Activated CD4-positive, alpha-beta memory T cell treated with anti-CD3 and anti-CD28 coated beads, Interleukin-2, amount 10 ng/mL, durations not matched to agents 7 days and 5 days (primary cell): ENCODE measurements at places on chromosomes 1 and 21.

DNA sequence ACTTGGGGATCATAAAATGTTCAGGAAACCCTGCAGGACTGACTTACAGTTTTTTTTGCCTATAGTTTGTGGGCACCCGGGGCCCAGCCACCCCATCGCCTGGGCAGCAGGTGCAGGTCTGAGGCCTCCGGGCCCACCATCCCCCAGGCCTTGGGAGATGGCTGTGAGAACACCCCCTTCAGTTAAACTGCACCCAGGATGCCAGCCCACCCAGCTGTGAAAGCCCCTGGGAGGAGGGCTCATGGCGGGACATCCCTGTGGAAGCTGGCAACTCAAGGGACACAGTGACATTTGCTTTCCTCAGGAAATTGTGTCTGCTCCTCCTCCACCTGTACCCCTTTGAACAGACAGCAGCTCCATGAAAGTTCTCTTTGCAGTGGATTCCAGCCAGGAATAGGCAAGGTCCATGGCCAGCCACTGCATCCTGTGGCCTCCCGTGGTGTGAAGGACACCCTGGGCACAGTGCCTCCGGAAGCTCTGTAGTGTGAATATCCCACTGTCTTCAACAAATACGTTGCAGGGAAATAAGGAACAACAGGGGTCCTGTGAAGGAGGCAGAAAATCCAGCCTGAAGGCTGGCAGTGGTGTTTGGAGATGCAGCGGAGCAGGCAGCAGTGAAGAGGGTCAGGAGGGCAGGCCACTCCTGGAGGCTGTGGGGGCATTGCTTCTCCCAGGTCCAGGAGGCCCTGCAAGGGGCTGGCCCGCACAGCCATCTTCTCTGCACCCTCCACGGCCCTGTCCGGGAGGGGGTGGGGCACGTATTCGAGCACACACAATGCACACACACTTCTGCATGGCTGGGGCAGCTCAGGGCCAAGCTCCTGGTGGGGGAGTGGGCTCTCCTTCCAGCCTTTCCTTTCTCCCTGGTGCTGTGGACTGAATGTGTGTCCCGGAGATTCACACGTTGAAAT, 2.1 kb upstream of the OBSCN start:
- no peak for DNase-seq

DNA sequence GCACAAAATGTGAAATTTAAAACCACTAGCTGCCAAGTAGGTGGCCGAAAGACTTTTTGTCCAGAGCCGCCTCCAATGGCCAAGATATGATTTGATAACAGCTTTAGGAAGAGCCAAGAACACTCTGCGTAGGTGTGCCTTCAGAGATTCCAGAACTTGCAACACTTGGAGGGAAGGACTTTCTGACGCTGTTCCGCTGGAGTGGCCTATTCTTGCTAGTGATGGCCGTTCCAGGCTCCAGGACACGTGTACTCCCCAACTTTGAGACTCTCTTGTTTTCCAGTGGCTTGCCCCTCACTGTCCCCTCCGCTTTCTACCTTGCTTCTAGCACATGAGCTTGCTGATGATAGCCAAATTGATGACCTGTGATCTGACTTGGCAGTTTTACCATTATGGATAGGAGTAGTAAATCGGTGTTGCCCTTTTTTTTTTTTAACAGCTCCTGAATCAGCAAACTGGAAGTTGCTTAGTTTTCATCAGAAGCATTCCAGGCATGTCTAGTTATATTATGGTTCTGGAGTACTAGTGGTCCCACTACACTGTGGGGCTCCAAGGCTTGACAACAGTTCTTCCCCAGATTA, 1.0 kb downstream of the PRDX6 start:
- no peak for DNase-seq

GRCh38 chr1:38834937-38835827, 24.4 kb downstream of the RRAGC start:
- DNase-seq: peak; percentile 46

DNA sequence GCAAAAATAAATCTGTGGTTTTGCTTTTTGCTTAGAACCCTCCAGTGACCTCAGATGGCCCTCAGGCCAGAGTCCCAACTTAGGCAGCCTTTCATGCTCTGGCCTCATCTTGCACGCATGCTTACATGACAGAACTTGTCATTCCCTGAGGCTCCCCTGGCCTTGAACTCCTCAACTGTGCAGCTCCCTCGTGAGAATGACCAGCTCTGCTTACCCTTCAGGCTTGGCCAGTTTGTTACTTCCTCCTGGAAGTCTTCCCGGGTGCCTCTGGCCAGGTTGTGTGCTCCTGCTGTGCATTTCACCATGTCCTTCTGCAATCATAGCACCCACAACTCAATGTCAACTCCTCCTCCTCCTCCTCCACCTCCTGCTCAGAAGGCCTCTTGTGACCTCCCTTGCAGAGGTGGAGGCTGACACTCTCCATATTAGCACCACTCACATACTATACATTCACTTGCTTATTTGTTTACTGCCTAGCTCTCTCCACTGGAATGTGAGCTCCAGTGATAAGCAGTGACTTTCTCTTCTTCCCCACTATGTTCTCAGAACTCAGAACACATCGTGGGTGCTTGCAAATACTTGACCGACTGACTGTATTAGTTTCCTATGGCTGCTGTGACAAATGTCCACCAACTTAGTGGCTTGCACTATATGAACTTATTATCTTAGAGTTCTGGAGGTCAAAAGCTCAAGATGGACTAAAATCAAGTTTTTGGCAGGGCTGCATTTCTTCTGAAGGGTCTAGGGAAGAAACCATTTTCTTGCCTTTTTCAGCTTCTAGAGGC, 41.9 kb downstream of the RCSD1 start:
- no peak for DNase-seq
